ENCODE measurements at places on chromosomes 12 and 14. TPM values are rescaled to one million over a fixed set of nuclear protein-coding genes. Genes with fewer than 3 reads are reported as not detected.

DNA sequence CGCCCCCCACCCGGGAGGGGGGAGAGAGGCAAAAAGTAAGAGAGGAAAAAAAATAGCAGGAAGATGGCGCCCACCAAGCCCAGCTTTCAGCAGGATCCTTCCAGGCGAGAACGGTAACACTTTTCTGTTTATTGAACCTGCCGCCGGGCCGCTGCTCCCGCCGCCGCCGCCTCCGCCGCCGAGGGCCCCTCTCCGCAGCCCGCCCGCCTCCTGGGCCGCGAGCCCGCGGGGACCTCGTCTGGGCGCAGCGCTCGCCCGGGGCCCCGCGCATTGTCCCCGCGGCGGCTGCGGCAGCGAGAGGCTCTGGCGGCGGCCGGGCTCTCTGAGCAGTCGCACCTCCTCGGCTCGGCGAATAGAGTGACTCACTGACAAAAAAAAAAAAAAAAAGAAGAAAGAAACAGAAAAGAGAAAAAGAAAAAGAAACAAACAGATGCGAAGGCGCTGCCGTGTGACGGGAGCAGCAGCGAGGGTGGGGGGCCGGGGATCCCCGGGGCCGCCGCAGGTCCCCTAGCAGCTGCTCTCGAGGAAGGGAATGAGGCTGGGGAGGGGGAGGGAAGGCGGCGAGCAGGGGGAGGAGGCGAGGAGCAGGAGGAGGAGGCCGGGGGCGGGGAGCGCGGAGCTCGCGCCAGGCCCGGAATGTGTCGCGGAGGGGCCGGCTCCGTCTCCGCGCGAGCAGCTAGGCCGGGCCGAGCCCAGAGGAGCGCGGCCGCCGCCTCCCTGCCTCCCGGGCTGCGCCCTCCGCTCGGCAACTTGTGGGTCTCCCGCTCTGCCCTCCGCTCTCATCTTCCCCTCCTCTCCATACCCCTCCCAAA, 781 bp downstream of the NPAS3 start:
- no peak for DNase-seq

DNA sequence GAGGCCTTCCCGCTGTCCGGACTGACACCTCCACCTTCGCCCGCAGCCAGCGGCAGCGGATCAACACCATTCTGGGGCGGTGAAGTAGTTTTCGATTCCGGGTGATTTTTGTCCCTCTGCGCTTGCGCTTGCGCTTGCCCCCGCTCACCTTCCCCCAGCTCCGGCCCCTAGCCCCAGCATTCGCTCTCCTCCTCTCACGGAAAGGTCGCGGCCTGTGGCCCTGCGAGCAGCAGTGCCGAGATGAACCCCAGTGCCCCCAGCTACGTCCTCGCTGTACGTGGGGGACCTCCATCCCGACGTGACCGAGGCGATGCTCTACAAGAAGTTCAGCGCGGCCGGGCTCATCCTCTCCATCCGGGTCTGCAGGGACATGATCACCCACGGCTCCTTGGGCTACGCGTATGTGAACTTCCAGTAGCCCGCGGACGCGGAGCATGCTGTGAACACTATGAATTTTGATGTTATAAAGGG, 22.7 kb upstream of the SRGAP1 start:
- no peak for DNase-seq

DNA sequence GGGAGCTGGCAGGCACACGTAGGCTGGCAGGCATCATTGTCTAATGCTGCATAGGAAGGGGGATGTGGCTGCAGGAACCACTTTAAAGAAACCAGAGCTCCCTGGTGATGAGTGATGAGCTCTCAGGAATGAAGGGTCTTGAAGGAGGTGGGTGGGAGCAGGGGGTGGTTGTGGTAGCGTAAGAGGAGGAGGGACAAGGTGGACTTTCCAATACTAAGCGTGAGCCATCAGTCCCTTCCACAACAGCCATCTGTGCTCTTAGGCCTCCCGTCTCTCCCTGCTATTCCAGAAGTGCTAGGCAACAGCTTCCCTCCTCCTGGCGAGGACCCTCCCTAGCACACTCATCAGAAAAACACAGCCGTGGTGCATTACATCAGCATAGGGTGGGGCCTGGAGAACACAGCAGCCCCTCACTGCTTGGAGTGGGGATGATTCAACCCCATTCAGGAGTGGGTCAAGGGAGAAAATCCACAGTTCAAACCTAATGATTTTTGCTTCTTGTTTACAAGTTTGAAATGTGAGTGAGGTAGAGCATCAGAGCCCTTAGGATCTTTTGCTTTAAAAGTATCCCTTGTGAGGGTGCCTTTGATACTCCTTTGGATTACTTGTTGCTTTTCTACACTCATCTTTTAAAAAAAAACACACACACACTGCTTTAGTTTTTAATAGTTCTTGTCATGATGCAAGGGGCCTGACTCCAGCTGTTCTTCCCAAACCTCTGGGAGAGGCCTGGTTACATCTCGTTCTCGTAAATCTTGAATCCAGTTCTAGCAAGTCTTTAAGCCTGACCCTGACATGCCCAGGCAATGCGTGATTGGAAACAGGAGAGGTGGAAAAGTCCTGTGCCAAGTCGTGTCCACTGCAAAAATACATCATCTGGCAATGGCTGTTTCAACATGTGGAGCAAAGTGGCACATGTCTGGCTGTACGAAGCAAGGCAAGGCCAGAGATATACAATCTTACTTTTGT, 356.4 kb upstream of the DDHD1 start:
- DNase-seq = no peak

The CELA1 gene
- polyA plus RNA-seq = not detected

The ARL1 gene
- 130 TPM for polyA plus RNA-seq

Measured in left renal cortex interstitium (tissue), 4 donors.